Tibial artery (tissue), 4 donors: ENCODE measurements at places on chromosomes 2 and 18.

- no peaks in the 10 kb centered on the region for H3K36me3 ChIP-seq
- H3K27me3 ChIP-seq, result no peaks in the 10 kb centered on the region
- peaks cover 14% of the 10 kb centered on the region for H3K4me1 ChIP-seq
Measured at GRCh38 chr2:165601928-165602521, 132.5 kb downstream of the CSRNP3 start.

DNA sequence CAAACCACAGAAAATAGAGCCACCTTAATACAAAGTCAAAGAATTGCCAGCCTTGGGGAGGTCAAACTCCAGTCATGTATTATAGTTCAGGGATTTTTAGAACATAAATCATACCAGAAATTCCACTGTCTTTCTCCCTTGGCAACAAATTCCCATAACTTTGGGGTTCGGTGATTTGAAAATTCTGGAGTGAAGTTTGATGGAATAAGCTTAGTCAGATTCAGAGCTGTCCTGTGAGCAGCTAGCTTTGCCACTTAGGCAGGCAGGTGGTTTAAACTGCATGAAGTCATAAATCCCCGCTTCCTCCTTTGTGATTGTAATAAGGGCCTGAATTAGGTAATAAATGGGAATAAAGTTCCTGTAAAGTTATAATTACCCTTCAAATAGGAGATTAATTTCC lies 457.0 kb upstream of the HNMT start:
- no peaks in the 10 kb centered on the region for H3K27me3 ChIP-seq
- no peak overlapping the region for H3K4me3 ChIP-seq
- no peaks in the 10 kb centered on the region for H3K4me1 ChIP-seq
- no peaks in the 10 kb centered on the region for H3K36me3 ChIP-seq
- no peak overlapping the region for H3K27ac ChIP-seq

DNA sequence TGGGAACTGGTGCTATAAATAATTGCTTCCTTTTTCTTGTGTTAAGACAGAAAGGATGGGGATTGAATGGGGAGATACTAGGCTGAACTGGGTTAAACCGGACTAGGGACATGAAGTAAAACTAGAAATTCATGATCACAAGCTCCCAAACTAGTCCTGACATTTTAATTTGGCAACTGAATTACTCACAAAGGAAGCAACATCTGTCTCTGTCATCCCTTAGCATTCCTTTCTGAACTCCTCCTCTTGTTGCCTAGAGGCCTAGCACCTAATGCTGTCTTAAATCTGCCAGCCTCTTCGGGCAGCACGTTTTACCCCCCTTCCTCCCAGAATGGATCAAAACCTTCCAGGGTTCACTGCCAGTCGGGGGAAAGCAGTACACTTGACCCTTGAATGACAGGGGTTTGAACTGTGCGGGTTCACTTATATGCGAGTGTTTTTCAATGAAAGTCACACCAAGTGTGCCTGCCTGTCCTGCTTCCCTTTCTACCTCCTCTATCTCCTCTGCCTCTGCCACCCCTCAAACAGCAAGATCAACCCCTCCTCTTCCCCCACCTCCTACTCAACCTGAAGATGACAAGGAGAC lies 8.2 kb downstream of the KCTD1 start:
- no peaks in the 10 kb centered on the region for H3K36me3 ChIP-seq
- no peak overlapping the region for H3K4me3 ChIP-seq
- H3K27me3 ChIP-seq, result no peaks in the 10 kb centered on the region

- H3K27me3 ChIP-seq, result no peaks in the 10 kb centered on the region
- no peak overlapping the region for H3K27ac ChIP-seq
- no peak for DNase-seq
- peaks cover 6% of the 10 kb centered on the region for H3K36me3 ChIP-seq
- no peak overlapping the region for H3K4me3 ChIP-seq
Measured at GRCh38 chr18:8368512-8369217, 240.6 kb upstream of the RAB12 start.

- H3K4me1 ChIP-seq, result no peaks in the 10 kb centered on the region
- H3K36me3 ChIP-seq, result no peaks in the 10 kb centered on the region
- no peak for DNase-seq
- no peaks in the 10 kb centered on the region for H3K27me3 ChIP-seq
- no peak overlapping the region for H3K4me3 ChIP-seq
Measured at GRCh38 chr2:147759536-147759935, 85.3 kb upstream of the ACVR2A start.
